ENCODE measurements at places on chromosomes 2 and 18. TPM values are rescaled to one million over a fixed set of nuclear protein-coding genes. Genes with fewer than 3 reads are reported as not detected.

The TDRD15 gene
- not detected for total RNA-seq

DNA sequence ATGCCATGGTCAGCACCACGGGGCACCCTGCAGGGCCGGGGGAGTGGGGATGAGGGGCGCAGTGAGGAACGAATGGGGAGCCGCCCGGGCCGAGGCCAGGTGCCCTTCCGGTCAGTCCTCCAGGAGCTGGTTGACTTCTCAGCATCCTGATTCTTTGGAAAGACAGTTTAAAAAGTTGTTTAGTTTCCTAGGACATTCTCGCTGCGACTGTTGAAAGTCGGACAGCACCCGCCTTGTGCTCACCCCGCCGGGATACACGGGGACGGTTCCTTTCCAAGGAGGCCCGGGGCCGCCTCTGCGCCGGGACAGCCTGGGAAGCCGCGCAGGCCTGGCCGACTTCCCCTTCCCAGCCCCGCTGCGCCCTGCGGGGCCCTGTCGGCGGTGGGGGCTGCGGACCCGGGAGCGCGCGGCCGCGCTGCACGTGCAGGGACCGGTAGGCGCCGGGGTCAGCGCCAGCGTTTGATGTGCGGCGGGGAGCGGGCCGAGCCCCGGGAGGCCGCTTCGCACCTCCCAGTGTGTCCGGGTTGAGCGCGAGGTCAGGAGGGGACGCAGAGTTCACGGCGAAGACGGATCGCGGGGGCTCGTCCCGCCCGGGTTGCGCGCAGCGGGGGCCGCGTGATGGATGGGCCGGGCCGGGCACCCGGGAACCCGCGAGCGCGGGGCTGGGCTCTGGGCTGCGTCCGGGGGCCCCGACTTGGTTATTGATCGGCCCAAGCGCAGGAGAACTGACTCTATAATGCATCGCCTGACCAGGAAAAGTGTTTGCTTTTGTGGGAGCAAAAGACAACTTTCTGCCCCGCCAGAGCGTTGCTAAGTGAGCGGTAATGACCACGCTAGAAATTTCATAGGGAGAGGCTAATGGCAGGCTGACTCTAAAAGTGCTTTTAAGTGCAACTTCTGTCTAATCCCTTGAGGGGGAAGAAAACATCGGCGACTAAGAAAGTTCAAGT lies 28.0 kb upstream of the SMIM21 start:
- peaks cover 18% of the 10 kb centered on the region for H3K36me3 ChIP-seq
- peak overlapping the region; percentile 78 for H3K4me3 ChIP-seq
- no peak overlapping the region for H3K27ac ChIP-seq

DNA sequence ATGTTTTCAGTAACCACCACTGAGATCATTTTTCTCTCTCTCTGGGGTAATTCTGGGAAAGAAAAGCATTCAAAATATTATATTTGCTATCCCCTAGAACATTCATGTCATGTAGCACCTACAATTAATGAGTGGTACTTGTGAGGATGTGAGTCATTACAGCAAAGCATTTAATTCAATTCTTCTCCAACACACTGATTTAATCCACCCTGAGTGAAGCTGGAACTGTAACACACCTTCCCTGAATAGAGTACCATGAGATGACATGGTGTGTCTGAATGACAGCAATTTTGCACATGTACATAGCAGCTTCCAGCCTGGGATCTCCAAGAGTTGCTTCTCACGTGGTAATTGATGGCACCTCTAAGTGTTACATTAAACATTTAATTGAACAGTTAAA lies 207.1 kb upstream of the SLC14A2 start:
- H3K36me3 ChIP-seq: no peaks in the 10 kb centered on the region
- DNase-seq: no peak
- no peaks in the 10 kb centered on the region for H3K27me3 ChIP-seq
- no peak overlapping the region for H3K4me3 ChIP-seq
- H3K4me1 ChIP-seq: 0 out of 2 replicates have a peak, but pooled peaks cover 3% of the 10 kb centered on the region

The CAPN10 gene
- 54.6 TPM for total RNA-seq

DNA sequence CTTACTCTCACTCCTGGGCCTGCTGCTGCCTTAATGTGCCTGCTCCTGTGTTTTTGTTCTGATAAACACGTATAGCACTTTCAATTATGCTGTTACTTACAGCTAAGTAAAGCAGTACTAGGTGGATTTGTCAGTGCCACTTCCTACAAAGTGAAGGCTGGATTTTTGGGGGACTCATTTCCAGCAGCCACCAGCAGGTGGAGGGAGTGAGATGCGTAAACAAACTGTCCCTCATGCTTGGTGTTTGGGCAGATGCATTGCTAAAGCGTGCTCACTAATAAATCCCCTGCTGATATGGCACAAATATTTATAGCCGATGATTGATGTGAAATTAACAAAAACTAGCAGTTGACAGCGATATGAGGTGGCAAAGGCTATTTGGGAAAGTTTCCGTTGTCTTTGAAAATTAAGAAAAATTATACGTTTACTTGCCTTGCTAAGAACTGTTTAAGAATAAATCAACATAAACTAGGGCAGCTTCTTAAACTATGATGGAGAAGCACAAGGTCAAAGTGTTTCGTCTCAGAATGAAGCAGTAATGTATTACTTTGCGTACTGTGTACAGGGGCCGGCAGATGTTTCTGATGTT lies 101.7 kb downstream of the AGAP1 start:
- peaks cover 52% of the 10 kb centered on the region for H3K4me1 ChIP-seq
- peak; percentile 79 for DNase-seq
- H3K27ac ChIP-seq: no peak overlapping the region
- H3K27me3 ChIP-seq: no peaks in the 10 kb centered on the region
- no peaks in the 10 kb centered on the region for H3K36me3 ChIP-seq
